CD4-positive, alpha-beta T cell treated with Interleukin-15 for 4 hours (primary cell): ENCODE measurements at places on chromosomes 2 and 18.

GRCh38 chr2:156845806-156846558 is 409.8 kb downstream of the GPD2 start:
- DNase-seq: no peak

GRCh38 chr2:201448061-201448460 is 3.2 kb downstream of the TRAK2 start:
- no peak for DNase-seq

- no peak for DNase-seq
Measured at GRCh38 chr2:48221846-48222516, 308.0 kb upstream of the STON1 start.

DNA sequence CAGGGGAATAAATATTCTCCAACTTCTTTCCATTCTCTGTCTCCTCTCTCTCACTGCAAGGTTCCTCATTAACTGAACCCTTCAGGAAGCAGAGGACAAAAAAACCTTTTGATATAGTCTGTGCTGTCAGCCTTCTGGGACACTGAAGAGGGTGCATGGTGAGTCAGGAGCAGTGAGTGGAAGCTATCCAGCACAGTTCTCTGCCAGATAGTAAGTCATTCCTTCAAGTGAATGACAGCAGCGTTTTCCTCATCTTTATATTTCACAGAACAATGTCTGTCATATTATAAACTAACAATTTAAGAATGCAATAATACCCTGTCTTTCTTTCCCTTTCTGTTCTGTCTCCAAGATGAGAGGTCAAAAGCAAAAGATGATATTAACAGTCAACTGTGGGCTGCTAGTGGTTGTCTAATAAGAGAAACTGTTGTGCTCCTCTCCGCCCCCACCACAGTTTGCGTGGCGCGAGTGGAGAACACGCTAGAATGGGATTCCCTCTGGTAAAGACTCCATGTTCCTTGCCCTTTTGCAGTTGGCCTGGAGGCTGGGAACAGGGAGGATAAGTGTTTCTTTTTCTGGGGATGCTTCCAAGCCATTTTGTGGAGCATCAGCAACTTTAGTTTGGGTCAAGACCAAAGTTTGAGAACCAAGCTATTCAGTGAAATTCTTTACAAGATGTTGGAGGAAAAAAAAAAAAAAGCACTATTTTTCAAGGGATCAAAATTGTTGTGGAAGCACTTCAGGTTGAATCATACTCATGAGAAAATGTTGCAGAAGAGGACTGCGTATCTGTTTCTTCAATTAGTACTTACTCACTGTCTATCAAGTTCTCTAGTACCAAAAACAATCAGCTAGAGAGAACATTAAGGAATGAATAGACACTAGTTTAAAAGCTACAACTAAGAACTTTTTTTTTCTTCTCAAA is 430.2 kb downstream of the SETBP1 start:
- no peak for DNase-seq

GRCh38 chr2:98294711-98295110 is 51.5 kb upstream of the CNGA3 start:
- no peak for DNase-seq

DNA sequence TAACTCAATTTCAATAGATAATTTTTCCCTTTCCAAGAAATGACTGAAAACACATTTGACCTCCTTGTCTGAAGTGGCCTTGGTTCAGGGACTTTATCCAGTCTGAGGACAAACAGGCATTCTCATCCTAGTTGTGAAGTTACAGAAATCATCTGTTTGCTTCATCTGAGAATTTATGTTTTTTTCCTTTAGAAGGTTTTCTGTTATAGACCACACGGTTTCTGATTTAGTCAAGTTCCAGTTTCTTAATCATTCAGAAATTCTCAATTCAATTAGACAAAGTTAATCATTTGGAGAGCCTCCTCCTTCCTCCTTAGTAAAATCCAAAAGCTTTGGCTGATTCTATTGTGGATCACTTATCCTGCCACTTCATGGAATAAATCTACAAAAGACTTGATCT is 60.9 kb downstream of the ICOS start:
- DNase-seq: no peak

DNA sequence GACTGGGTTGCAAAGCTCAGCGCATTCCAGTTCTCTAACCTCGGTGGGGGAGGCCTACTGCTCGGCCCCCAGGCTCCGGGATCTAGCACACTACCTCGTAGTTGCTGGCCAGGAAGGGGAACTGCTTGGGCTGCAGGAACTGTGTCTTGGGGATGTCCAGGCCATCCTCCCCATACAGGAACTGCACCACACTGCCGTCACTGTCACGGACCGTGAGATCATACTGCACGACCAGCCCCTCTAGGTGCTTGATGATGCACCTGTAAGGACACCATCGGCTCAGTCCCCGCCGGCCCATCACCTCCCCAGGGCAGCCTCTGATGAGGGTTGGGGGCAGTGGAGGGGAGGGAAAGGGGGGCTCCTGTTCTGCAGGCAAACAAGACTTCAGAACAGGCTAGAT is 61.6 kb downstream of the POLR1A start:
- no peak for DNase-seq

DNA sequence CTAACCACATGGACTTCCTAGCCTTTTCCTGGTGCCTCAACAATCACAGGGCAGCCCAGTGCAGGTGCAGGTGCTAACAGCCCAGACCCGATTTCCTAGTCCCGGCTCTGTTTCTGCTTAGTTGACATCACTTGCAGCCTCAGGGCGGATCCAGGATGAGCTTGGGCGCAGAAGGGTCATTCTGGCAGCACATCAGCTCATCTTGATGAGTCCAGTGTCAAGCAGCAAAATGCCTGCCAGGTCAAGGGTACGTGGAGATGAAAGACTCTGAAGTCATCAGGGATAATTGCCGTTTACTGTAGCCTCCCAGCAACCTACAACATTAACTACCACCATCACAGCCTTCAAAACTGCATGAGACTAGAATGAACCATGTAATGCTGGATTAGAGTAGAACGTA is 39.4 kb upstream of the EFHD1 start:
- DNase-seq: no peak

- no peak for DNase-seq
Measured at GRCh38 chr2:168798076-168798887, 4.2 kb upstream of the NOSTRIN start.
